ENCODE measurements at places on chromosomes 4 and X. TPM values are rescaled to one million over a fixed set of nuclear protein-coding genes. Genes with fewer than 3 reads are reported as not detected.

Gene GLRA2
- not detected for total RNA-seq

Gene VEGFC
- 15.7 TPM for total RNA-seq

Gene TNMD
- total RNA-seq, result not detected

Gene HAND2
- 0.31 TPM for total RNA-seq

Gene PLP1
- total RNA-seq, result 0.13 TPM

Gene IRS4
- total RNA-seq, result not detected

Gene ASIC5
- not detected for total RNA-seq

Gene CHRDL1
- 0.08 TPM for total RNA-seq

Gene TMPRSS11A
- not detected for total RNA-seq

DNA sequence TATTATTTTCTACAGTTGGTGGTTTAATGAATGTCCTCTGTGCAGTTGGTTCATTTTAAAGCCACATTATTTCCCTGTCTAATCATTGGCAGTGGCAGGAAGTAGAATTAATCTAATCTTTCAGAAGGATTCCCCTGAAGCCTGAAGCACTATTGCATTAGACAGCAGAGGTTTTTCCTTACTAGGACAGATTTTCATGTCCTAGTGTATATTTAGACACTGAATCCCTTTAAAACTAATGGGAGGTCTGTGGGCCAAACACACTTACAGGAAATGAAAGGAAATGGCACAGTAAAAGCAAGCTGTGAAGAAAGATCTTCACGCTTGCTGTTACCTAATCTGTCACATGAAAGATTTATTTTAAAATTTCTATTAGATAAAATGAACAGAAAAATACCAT, 165.2 kb downstream of the SLC39A8 start:
- no peak for DNase-seq

- no peak for DNase-seq
Observed at GRCh38 chrX:4690521-4690920, 977.1 kb upstream of the PRKX start.

DNA sequence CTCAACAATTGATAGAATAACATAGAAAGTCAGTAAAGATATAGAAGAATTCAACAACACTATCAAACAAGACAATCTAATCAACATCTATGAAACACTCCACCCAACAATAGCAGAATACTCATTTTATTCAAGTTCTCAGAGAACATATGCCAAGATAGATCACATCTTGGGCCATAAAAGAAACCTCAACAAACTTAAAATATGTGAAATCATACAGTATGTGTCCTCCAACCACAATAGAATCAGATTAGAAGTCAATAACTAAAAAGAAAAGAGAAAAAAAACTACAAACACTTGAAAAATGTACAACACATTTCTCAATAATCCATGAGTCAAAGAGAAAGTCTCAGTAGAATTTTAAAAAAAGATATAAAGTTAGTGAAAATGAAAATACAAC, 78.6 kb upstream of the LDB2 start:
- no peak for DNase-seq

DNA sequence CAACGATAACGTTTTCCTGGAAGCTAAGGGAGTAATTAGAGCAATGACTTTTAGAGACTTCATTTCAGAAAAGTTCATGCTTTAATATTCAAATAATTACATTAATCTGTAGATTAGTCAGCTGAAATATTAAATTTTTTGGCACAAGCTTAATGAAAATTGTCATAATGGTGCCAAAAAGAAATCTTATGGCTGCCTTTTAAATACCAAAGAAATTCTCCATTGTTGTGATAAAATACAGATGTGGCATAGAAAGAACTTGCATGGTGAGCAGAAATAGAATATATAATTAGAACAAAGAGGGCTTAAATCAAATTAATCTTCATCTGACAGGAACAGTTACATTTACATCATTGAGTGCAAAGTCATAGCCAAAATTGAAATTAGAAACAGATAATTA, 263.5 kb downstream of the AFF2 start:
- DNase-seq, result no peak

DNA sequence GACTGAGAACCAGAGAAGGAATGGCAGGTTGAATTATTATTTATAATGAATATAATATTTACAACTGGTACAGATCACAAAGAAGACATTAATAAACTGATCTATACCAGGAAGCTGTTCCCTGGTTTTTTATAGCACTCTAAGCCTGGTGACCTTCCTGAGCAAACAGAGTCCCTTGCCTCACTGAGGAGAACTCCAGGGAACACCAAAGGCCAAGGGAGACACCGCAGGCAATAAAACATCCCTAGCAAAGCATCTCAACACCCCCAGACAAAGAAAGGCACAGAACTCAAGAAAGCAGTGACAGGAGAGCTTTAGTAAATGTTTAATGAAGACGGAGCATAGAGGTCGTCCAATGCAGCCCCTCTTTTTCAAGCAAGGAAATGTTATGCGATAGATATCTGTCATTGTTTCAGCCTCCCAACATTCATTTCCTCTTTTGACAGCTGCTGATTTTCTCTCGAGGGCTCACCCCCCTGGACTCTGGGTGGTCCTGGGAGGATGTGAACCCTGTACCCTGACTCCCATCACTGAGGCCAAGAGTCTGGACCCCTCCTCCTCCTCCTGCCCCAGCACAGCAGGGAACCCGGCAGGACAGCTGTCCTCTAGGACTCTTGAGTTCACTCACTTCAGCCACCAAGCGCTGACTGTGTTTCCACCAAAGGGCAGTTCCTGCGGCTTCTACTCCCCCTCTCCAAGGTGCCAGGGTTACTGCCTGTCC, 342.5 kb upstream of the GATB start:
- no peak for DNase-seq

- DNase-seq, result no peak
Observed at GRCh38 chrX:44891642-44892041, 18.7 kb downstream of the KDM6A start.

DNA sequence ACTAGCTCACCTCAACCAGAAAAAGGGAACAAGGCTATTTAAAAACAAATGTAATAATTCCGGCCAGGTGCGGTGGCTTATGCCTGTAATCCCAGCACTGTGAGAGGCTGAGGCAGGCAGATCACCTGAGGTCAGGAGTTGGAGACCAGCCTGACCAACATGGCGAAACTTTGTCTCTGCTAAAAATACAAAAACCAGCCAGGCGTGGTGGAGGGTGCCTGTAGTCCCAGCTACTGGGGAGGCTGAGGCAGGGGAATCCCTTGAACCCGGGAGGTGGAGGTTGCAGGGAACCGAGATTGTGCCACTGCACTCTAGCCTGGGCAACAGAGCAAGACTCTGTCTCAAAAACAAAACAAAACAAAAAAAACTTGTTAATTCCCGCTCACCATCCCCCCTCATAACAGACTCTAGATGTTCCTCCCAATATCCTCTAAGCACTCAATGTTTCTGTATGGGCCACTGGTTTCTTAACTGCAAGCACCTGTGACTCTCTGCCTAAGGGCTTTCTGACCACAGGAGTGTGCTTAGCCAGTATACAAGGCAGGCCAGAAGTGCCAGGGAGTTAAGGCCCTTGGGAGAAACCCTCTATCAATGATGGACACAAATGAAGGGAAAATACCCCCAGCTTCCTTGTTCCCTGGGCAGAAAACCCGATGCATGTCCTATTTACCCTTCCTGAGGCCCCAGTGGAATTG, 21.0 kb upstream of the THOC2 start:
- no peak for DNase-seq

DNA sequence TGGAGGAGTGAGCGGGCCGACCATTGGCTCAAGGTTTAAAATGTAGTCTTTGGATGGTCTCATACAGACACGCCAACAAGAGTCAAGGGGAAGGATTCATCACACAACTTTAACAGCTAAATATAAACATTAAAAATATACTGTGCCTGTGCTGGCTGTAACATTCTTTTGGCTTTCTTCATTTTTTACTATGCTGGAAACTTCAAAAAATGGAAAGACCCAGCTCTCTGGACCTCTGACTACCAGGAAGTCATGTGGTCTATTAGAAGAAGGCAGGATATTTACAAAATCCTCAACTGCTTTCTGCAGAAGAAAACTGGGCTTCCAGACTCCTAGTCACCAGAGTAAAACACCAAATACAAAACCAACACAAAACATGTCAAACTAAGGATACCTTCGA, 49.8 kb upstream of the KLF3 start:
- DNase-seq, result no peak

DNA sequence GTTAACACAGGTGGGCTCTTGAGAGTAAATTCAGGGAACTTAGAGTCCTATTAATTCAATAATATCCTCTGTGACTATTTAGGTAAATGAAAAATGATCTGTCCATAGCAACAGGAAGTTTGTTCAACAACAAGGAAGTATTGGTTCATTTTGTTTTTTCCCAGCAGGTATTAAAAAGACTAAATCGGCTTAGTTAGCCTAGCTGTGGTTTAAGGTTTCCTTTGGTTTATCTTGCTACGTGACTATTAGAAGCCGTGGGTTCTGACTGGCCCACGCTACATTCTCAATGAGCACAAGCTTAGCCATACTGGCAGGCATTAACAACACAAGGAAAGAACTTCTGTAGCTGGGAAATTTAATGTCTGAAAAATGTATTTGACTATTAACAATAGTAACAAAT, 168.8 kb upstream of the HS3ST1 start:
- DNase-seq, result no peak

DNA sequence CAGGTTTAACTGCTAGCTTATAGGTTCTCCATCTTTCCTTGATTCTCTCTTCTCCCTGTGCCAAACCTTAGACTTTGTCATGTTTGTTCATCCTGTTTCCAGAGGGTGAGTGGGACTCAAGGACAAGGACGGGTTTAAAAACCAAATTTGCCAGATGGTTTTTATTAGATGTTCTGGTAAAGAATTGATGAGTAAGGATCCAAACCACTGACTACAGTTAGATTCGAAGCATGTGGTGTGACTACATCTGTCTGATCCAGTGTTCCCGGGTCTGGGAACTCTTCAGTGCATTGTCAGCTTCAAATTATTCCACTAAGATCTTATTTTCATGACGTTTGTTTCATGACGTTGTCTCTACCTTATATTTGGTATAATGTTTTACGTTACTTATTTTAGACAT, 37.5 kb downstream of the MTMR1 start:
- no peak for DNase-seq

DNA sequence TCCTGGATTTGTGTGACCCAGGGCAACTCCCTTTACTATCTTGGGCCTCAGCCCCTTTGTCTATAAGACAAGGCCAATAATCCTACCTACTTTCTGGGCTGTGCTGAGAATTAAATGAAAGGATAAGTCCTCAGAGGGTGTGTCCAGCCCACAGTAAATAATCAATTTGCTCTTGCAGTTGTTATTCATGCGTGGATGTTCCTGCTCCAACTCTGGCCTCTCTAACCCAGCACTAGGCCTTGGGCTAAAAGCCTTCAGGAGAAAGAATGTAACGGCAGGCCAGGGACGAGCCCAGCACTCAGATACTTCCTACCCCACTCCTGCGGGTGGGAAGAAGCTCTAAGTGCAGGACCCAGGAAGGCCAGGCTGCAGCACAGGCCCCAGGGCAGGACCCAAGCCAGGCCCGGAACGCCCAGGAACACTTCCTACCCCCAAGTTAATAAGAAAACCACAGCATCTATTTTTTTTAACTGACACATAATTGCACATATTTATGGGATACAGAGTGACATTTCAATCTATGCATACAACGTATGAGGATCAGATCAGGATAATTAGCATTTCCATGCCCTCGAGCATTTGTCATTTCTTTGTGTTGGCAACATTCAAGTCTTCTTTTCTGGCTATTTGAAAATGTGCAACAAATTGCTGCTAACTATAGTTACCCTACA, 179.6 kb upstream of the RBPJ start:
- no peak for DNase-seq

- no peak for DNase-seq
Observed at GRCh38 chrX:129759576-129760061, 20.1 kb upstream of the SASH3 start.

DNA sequence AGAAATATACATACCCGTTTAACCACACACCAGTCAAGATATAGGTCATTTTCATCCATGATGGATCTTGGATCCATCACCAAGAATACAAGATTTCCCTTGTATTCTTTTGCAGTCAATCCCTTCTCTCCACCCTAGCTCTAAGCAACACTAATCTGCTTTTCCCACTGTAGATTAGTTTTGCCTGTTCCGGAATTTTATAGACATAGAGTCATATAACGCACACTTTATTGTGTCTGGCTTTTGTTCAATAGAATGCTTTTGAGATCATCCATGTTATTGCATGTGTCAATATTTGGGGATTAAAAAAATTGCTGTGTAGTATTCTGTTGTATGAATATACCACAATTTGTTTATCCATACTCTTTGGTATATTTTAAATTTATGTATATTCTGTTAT, 235.6 kb upstream of the BCOR start:
- no peak for DNase-seq

DNA sequence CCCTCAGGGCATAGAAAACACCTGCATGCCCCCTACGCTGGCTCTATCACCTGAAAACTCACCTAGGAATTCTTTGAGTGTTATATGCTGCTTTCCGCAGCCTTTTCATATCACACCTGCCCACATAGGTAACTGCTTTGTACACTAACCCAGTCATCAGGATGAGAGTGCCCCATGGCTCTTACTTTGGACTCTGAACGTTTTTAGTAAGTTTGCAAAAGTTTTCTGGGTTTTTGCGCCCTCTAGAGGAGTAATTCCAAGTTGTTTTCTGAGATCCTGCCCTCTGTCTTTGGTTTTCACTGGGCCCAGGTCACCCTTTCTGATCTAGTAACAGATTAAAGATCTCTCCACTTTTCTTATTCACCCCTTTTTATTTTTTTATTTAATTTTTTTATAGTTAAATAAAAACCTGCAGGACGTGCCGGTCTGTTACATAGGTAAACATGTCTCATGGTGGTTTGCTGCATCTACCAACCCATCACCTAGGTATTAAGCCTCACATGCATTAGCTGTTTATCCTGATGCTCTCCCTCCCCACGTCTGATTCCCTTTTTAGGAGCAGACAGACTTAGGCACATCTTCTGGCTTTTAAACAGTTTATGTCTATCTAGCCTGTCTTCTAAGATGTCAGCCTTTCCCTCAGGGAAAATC, 139.2 kb downstream of the NWD2 start:
- peak; percentile 32 for DNase-seq

- DNase-seq, result no peak
Observed at GRCh38 chr4:7009564-7009963, 33.6 kb upstream of the TADA2B start.

DNA sequence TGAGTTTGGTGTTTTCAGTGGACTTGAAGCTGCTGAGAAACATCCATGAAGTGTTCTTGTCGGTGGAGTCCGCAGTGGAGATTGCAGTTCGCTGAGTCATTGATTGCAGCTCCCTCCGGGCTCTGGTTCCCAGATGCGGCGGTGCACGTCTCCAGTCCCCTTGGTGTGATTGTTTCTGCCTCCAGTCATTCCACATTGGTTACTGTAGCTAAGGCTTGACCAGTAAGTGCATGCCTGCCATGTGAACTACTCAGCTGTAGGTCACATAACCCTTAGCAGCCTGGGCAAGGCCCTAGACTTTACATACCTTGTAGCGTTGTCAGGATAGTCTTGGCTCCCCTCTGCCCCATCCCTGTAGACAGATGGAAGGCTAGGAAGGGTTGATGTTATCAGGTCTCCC, 53.8 kb upstream of the CLCN4 start:
- no peak for DNase-seq

DNA sequence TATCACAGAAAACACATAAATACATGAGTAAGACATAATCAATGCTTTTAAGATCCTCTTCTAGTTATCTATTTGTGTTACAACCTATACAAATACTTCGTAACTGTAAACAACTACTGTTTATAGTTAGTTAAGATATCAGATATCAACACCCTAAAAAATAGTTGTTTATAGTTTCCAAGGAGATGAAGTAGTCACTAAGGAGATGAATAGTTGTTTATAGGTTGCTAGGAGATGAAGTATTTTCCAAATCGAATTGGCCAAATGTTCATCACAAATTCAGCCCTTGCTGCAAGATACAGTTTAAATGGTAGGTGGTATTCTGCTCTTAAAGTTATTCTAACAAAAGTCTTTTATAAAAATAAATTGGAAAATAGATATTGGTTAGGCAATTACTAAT, 618.2 kb upstream of the PCDH10 start:
- DNase-seq, result no peak

Data from Panc1 (cell line).